ENCODE measurements at places on chromosomes 2 and 18. TPM values are rescaled to one million over a fixed set of nuclear protein-coding genes. Genes with fewer than 3 reads are reported as not detected.

Gene RTKN
- total RNA-seq, result 138 TPM

Gene SFT2D3
- total RNA-seq, result 4.2 TPM

Gene CAVIN2
- 0.07 TPM for total RNA-seq

Gene KRTCAP3
- total RNA-seq, result not detected

Gene FAP
- total RNA-seq, result not detected

Gene ORC2
- total RNA-seq, result 25.9 TPM

Gene LYPD6
- 2.4 TPM for total RNA-seq

Gene SCN7A
- not detected for total RNA-seq

Gene CIB4
- not detected for total RNA-seq

Gene TNFRSF11A
- 26.5 TPM for total RNA-seq

Gene FOXI3
- total RNA-seq, result not detected

Gene UGT1A4
- not detected for total RNA-seq

Gene XDH
- total RNA-seq, result 0.91 TPM

Gene GALR1
- not detected for total RNA-seq

Gene GPBAR1
- not detected for total RNA-seq

Gene APCDD1
- total RNA-seq, result not detected

Gene GPR155
- total RNA-seq, result 0.69 TPM

Gene TEX51
- not detected for total RNA-seq

Gene SLC11A1
- total RNA-seq, result 0.17 TPM

Gene MFSD2B
- total RNA-seq, result not detected

Gene GLS
- total RNA-seq, result 67.4 TPM

Gene RAB31
- total RNA-seq, result 1.7 TPM

Gene CHPF
- 139 TPM for total RNA-seq

Gene GKN2
- not detected for total RNA-seq

Gene E2F6
- total RNA-seq, result 27.1 TPM

Gene ZNF521
- 0.04 TPM for total RNA-seq

Gene CFAP221
- not detected for total RNA-seq

Gene NEURL3
- total RNA-seq, result 0.40 TPM

Gene RUFY4
- total RNA-seq, result not detected

Gene CAPG
- total RNA-seq, result 260 TPM

Gene ATP8B1
- 18.4 TPM for total RNA-seq

Gene PID1
- 0.84 TPM for total RNA-seq

Gene IL1RN
- total RNA-seq, result 8.2 TPM

Gene BBS5
- 3.3 TPM for total RNA-seq

Gene SLC38A11
- total RNA-seq, result 0.36 TPM

Gene ACVR1
- total RNA-seq, result 6.7 TPM

Gene NPHP1
- 1.3 TPM for total RNA-seq

Gene SPDYA
- total RNA-seq, result 0.69 TPM

Gene RAB17
- 52.2 TPM for total RNA-seq

Gene PRADC1
- total RNA-seq, result 62.5 TPM

Gene ZNF804A
- total RNA-seq, result 1.9 TPM

Gene NT5DC4
- not detected for total RNA-seq

Gene CENPA
- total RNA-seq, result 42.4 TPM

Gene IL36G
- 0.62 TPM for total RNA-seq

Gene NDUFV2
- 188 TPM for total RNA-seq

Gene CD8B
- not detected for total RNA-seq

Gene CLIP4
- 25.1 TPM for total RNA-seq

Gene DSG4
- 0.04 TPM for total RNA-seq

Gene BIRC6
- total RNA-seq, result 116 TPM

Gene ERICH2
- total RNA-seq, result 1.4 TPM

Gene LGALSL
- 12.1 TPM for total RNA-seq

Gene CD28
- total RNA-seq, result not detected

Gene MC2R
- not detected for total RNA-seq

Gene CDH7
- 7.3 TPM for total RNA-seq

Gene THUMPD2
- 10.2 TPM for total RNA-seq

Gene NCL
- 507 TPM for total RNA-seq

Gene MOCOS
- total RNA-seq, result 5.1 TPM

Gene INO80D
- 8.8 TPM for total RNA-seq

Measured in PC-3 (cell line).